ENCODE measurements at places on chromosomes 11 and 22.
A peak's percentile ranks its signal among the peaks of the same experiment; 100 is the strongest.

GRCh38 chr11:88886796-88887195, 179.0 kb downstream of the GRM5 start:
- no peak for DNase-seq

- DNase-seq: no peak
These were observed 21.1 kb downstream of the RFPL3 start for GRCh38 chr22:32378707-32379272.

DNA sequence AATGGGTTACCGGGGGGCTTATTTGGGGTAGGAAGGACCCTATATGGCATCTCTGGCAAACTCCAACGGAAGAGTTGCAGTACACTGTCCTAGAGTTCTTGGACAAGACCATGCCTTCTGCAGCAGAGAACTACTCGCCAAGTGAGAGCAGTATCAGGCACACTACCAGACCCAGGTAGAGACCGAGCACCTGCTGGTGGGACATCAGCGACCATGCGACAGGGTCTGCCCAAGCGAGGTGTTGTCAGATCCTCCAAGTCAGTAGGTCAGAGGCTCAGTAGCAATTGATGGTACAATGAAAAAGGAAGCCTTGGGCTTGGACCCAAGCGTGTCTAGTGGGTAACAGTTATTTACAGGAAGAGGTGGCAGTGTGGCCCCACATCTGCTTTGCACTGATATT, 3.1 kb upstream of the CHKB start:
- no peak for DNase-seq

GRCh38 chr11:92423115-92424034, 198.8 kb downstream of the FAT3 start:
- DNase-seq: no peak

GRCh38 chr11:104222464-104222863, 58.5 kb upstream of the PDGFD start:
- no peak for DNase-seq

GRCh38 chr11:63212742-63213141, 30.7 kb downstream of the SLC22A25 start:
- DNase-seq: no peak

DNA sequence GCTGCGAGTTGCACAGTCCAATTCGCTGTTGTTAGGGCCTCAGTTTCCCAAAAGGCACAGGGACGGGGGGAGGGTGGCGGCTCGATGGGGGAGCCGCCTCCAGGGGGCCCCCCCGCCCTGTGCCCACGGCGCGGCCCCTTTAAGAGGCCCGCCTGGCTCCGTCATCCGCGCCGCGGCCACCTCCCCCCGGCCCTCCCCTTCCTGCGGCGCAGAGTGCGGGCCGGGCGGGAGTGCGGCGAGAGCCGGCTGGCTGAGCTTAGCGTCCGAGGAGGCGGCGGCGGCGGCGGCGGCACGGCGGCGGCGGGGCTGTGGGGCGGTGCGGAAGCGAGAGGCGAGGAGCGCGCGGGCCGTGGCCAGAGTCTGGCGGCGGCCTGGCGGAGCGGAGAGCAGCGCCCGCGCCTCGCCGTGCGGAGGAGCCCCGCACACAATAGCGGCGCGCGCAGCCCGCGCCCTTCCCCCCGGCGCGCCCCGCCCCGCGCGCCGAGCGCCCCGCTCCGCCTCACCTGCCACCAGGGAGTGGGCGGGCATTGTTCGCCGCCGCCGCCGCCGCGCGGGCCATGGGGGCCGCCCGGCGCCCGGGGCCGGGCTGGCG, at the start of gene BCR:
Gene BCR (plus strand): TSS at position 209 of the 592 bp plus-strand sequence. CDS start 452 bp downstream, outside the sequence.
- peak; percentile 90 for DNase-seq

- DNase-seq: no peak
These were observed 4.2 kb downstream of the PDE2A start for GRCh38 chr11:72670041-72670440.

- no peak for DNase-seq
These were observed 72.2 kb downstream of the CWF19L2 start for GRCh38 chr11:107385361-107385981.

- no peak for DNase-seq
These were observed 47.3 kb downstream of the PRR5L start for GRCh38 chr11:36343436-36343835.

GRCh38 chr22:30238661-30239487, 7.7 kb downstream of the LIF start:
- DNase-seq: no peak

DNA sequence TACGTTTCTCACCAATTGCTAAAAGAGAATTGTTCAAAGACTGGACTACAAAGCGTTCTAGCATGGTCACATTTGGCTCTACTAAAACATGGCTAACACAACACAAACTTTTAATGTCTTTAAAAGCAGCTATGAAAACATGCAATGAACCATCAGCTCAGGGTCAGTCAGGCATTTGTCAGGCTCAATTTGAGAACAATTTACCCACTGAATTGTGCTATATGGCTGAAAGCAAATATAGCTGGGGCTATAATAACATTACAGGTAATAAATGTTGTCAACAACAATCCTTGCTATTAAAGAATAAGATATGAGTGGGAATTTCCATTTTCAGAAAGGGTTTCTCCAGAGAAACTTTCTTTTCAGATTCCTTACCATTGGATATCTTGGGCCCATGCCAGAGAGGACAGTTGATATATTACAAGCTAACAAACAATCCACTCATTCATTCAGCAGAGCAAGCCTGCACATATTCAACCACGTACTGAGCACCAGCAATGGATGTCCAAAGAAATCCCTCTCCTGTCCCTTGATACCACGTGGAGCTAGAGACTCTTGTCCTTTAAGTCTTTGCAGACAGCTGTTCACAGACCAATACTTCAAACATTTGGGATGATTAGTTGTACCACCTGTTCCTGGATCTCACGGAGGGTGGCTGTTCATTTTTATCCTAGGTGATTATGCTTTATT, 82.5 kb upstream of the DDI1 start:
- DNase-seq: no peak

GRCh38 chr11:74492084-74492483, 1.4 kb downstream of the LIPT2 start:
- DNase-seq: no peak

GRCh38 chr11:121890946-121891515, 225.0 kb downstream of the BLID start:
- no peak for DNase-seq

- no peak for DNase-seq
These were observed 1.4 kb upstream of the OR52M1 start for GRCh38 chr11:4543561-4543960.

GRCh38 chr11:8719721-8720120, 37.1 kb downstream of the RPL27A start:
- no peak for DNase-seq
